Gastroesophageal sphincter (tissue), 4 donors: ENCODE measurements at places on chromosomes 7 and 10. TPM values are rescaled to one million over a fixed set of nuclear protein-coding genes. Genes with fewer than 3 reads are reported as not detected.

DNA sequence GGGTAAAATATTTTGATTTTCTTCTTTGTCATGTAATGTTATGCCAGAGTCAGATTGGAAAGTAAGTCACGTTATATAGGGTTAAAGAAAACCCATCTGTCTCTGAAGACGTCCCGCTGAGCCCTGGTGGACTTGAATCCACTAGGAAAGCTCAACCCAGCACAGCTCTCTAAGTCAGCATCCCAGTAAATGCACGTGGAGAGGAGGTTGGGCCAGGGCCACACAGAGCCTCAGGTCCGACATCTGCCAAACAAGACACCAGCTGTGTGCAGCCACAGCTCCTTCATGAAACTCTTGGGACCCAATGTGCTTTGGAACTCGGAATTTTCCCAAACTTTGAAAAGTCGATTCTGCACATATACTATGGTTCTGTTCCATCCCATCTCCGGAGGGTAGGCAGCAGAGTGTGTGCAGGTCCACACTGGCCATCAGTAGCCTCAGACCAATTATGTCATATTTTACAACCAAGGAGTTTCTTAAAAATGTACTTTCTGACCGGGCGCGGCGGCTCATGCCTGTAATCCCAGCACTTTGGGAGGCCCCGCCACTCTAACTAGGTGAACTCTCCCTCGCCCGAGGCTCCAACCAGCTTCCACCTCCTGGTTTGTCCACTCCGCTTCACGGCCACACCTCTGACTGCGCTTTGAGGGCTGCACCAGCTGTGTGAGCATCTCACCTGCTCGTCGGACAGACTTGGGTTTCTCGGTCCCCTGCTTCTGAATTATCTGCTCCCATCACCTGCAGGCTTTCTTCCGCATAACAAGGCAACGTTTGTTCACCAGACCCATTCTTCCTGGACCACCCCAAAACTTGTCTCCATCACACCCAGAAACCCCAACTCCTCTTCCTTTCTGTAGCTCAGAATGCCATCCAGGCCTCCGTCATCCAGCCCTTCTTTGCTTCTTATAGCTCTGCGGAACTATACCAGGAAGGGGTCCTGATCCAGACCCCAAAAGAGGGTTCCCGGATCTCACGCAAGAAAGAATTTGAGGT lies 29.7 kb upstream of the DNAJB6 start:
- H3K27ac ChIP-seq = no peak overlapping the region
- no peak for ATAC-seq
- H3K27me3 ChIP-seq = no peaks in the 10 kb centered on the region
- no peaks in the 10 kb centered on the region for H3K4me1 ChIP-seq
- H3K4me3 ChIP-seq = no peak overlapping the region

DNA sequence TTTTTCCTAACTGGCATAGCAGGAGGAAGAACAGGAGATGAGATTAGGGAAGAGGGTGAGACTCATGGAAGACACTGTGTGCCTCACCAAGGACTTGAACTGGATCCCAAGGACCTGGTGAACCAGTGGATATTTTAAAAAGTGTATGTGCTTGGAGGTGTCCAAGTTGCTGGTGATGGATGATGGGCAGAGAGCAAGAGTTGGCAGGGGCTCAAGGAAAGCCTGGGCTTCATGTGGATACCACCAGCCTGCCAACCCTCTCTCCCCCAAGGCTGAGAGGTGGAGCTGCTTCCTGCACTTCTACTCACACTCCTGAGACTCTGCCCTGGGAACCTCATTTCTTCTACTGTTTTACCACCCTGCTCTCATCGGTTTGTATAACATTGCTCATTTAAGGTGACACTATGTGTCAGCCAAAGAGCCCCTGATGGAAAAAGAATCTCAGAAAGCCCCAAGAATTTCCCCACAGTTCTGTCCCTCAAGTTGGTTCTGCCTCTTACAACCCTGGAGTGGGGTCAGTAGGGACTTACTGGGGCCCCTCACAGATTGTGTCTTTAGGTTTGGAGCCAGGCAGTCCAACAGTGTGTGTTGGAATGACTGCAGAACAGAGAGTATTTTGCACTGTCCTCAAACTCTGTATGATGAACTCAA lies 56.2 kb upstream of the PDCD4 start:
- H3K4me3 ChIP-seq = no peak overlapping the region
- peak; percentile 17 for ATAC-seq
- H3K27me3 ChIP-seq = no peaks in the 10 kb centered on the region

GRCh38 chr10:121591186-121591585 lies 7.1 kb downstream of the FGFR2 start:
- H3K27me3 ChIP-seq = peaks cover 7% of the 10 kb centered on the region
- ATAC-seq = no peak
- no peak overlapping the region for H3K4me3 ChIP-seq
- H3K27ac ChIP-seq = no peak overlapping the region

- no peak overlapping the region for H3K27ac ChIP-seq
- peaks cover 38% of the 10 kb centered on the region for H3K36me3 ChIP-seq
- ATAC-seq = no peak
- no peaks in the 10 kb centered on the region for H3K27me3 ChIP-seq
- no peak overlapping the region for H3K4me3 ChIP-seq
Measured at GRCh38 chr10:7565871-7566270, 100.9 kb downstream of the ITIH5 start.

DNA sequence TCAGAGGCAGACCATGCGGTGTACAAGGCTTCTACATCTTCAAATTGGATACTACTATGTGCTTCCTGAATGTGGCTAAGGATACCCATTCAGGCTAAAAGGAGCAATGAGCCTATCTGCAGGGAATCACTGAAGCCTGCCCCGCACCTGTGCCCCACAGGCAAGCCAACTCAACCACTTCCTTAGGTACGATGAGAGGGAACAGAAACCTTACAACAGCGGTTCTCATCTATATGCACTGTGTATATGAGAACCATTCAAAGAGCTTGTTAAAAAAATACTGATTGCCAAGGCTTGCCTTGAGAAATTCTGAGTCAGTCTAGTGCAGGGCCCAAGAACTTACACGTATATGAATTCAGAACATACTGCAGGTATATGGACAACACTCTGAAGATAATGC lies 679.6 kb downstream of the PARD3 start:
- H3K4me3 ChIP-seq = no peak overlapping the region
- H3K4me1 ChIP-seq = no peaks in the 10 kb centered on the region
- H3K27me3 ChIP-seq = no peaks in the 10 kb centered on the region
- peaks cover 10% of the 10 kb centered on the region for H3K36me3 ChIP-seq
- ATAC-seq = no peak

DNA sequence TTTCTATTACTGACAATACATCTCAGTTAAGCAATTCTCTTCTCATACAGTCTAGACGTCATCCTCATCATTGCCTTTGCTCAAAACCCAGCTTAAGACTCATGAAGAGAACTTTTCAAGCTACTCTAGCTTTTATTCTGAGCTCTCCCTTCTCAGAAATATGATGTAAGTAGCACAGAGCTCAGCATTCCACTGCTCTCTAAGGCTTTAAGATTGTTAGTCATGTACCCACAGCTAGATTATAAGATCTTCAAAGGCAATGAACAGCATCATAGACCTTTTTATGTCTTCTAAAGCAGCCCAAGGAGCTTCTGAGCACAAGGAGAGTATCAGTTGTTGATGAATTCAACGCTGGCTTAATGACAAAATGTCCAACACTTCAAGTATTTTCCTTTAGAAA lies 119.3 kb downstream of the NRP1 start:
- no peak for ATAC-seq
- peaks cover 37% of the 10 kb centered on the region for H3K4me1 ChIP-seq
- H3K27ac ChIP-seq = no peak overlapping the region
- no peaks in the 10 kb centered on the region for H3K27me3 ChIP-seq
- no peaks in the 10 kb centered on the region for H3K36me3 ChIP-seq

DNA sequence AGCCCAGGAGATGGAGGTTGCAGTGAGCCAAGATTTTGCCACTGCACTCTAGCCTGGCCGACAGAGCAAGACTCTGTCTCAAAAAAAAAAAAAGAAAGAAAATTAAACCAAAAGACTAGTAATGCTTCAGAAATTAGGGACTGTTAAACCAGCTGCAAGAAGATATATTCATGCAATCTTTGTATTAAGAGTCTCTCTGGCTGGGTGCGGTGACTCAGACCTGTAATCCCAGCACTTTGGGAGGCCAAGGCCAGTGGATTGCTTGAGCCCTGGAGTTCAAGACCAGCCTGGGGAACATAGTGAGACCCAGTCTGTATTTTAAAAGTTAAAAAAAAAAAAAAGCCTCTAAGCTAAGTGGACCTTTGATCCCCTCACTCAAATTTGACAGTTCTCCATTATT lies 2.5 kb upstream of the HNRNPF start:
- no peaks in the 10 kb centered on the region for H3K27me3 ChIP-seq
- H3K36me3 ChIP-seq = no peaks in the 10 kb centered on the region
- H3K4me1 ChIP-seq = peaks cover 13% of the 10 kb centered on the region
- no peak overlapping the region for H3K4me3 ChIP-seq

DNA sequence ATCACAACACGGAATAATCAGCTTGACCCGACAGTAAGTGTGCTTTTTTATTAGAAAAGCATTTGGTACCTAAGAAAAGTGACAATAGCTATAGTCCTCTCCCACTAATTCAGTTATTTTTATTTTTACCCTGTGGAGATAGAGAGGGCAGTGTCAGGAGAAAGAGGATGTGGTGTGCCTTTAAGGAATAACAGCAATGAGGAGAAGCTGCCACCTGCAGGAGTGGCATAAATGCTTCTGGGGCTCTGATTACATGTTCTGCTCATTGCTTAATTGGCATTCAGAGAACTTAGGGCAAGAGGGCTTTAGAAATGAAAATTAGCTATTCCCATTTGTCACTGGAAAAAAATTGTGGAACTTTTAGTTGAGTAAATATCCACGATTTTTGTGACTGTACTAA lies 60.1 kb downstream of the DENND11 start:
- no peaks in the 10 kb centered on the region for H3K27me3 ChIP-seq
- H3K36me3 ChIP-seq = no peaks in the 10 kb centered on the region
- ATAC-seq = no peak
- H3K4me1 ChIP-seq = no peaks in the 10 kb centered on the region

GRCh38 chr10:102713539-102713813 lies 721 bp downstream of the ARL3 start:
- H3K27ac ChIP-seq = peak overlapping the region; percentile 66
- H3K27me3 ChIP-seq = no peaks in the 10 kb centered on the region
- no peaks in the 10 kb centered on the region for H3K36me3 ChIP-seq
- peak; percentile 17 for ATAC-seq
- peaks cover 59% of the 10 kb centered on the region for H3K4me1 ChIP-seq
- H3K4me3 ChIP-seq = peak overlapping the region; percentile 84

DNA sequence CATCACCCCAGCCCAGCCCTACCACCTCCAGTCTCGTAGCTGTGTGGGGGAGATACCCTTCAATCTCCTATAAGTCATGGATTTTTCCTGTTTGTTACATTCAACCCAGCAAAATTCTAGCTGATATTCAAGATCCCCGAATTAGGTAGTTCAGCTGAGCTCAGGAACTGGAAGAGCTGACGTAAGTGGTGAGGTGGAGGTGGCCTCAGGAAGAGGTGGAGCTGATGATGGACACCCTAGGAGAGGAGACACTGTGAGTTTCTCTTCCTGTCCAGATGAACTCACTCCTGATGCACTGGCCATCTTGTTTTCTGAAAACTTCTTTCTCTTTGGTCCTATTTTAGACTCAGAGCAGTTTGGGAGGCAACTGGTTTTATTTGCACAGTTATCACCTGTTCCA lies 90.5 kb upstream of the PITRM1 start:
- H3K4me1 ChIP-seq = no peaks in the 10 kb centered on the region
- ATAC-seq = no peak
- H3K4me3 ChIP-seq = no peak overlapping the region
- no peak overlapping the region for H3K27ac ChIP-seq

GRCh38 chr7:96023387-96023786 lies 251.0 kb downstream of the DYNC1I1 start:
- no peak for ATAC-seq
- no peaks in the 10 kb centered on the region for H3K4me1 ChIP-seq
- H3K36me3 ChIP-seq = no peaks in the 10 kb centered on the region
- H3K27ac ChIP-seq = no peak overlapping the region
- no peaks in the 10 kb centered on the region for H3K27me3 ChIP-seq

- H3K27me3 ChIP-seq = no peaks in the 10 kb centered on the region
- H3K4me3 ChIP-seq = no peak overlapping the region
- peaks cover 32% of the 10 kb centered on the region for H3K4me1 ChIP-seq
- H3K27ac ChIP-seq = peak overlapping the region; percentile 81
Measured at GRCh38 chr7:116315293-116315692, 105.0 kb downstream of the TES start.

GRCh38 chr7:117623606-117624005 lies 143.8 kb downstream of the CFTR start:
- H3K4me3 ChIP-seq = no peak overlapping the region
- ATAC-seq = no peak
- H3K27me3 ChIP-seq = no peaks in the 10 kb centered on the region
- H3K4me1 ChIP-seq = no peaks in the 10 kb centered on the region

DNA sequence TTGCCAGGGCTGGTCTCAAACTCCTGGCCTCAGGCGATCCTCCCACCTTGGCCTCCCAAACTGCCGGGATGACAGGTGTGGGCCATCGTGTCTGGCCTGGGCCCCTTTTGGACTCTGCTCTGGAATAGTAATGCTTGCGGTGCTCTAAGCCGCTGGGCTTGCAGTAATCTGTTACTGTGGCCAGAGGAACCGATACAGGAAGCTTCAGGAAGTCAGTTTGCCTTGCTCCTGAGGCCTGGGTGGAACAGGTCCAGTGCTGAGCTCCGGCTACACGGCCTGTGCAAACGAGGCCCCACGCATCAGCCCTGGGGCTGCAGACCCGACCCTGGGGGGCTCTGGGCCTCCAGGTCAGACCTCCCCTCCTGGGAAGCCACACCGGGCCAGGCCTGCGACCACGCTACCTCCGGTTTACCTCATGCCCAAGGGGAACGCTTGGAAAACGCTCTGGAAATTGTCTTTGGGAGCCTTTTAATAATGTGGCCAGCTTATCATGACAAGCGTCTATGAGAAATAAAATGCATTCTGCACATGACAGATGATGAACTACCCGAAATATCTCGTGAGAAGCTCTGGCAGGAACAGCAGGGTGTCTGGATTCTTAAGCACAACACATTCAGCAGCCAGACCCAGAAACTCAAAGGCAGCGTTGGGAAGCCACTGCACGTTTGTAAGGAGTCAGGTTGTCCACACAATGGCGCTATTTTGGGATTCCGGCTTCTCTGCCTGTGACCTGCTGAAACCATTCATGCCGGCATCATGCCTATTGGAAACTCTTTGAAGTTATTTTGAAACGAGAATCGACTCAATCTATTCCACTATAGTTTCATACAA lies 10.1 kb upstream of the ADAP1 start:
- H3K4me3 ChIP-seq = no peak overlapping the region
- H3K27ac ChIP-seq = peak overlapping the region; percentile 88
- peaks cover 33% of the 10 kb centered on the region for H3K36me3 ChIP-seq
- H3K4me1 ChIP-seq = peaks cover 62% of the 10 kb centered on the region
- H3K27me3 ChIP-seq = no peaks in the 10 kb centered on the region
- peak; percentile 81 for ATAC-seq

GRCh38 chr7:31763548-31763947 lies 76.5 kb downstream of the PPP1R17 start:
- no peaks in the 10 kb centered on the region for H3K27me3 ChIP-seq
- no peak for ATAC-seq
- H3K4me1 ChIP-seq = no peaks in the 10 kb centered on the region
- H3K36me3 ChIP-seq = no peaks in the 10 kb centered on the region
- H3K4me3 ChIP-seq = no peak overlapping the region
- no peak overlapping the region for H3K27ac ChIP-seq

- peaks cover 12% of the 10 kb centered on the region for H3K4me1 ChIP-seq
- no peaks in the 10 kb centered on the region for H3K27me3 ChIP-seq
- ATAC-seq = no peak
- H3K4me3 ChIP-seq = no peak overlapping the region
- no peak overlapping the region for H3K27ac ChIP-seq
Measured at GRCh38 chr10:91036807-91037411, 116.0 kb upstream of the ANKRD1 start.

SORBS1 gene
- total RNA-seq = 1,913 TPM

ASAH2 gene
- 0.62 TPM for total RNA-seq

MSS51 gene
- total RNA-seq = 0.32 TPM

OR9A2 gene
- total RNA-seq = not detected

CFTR gene
- total RNA-seq = not detected

SNCG gene
- total RNA-seq = 102 TPM
